ENCODE measurements at places on chromosomes 5 and 9.

DNA sequence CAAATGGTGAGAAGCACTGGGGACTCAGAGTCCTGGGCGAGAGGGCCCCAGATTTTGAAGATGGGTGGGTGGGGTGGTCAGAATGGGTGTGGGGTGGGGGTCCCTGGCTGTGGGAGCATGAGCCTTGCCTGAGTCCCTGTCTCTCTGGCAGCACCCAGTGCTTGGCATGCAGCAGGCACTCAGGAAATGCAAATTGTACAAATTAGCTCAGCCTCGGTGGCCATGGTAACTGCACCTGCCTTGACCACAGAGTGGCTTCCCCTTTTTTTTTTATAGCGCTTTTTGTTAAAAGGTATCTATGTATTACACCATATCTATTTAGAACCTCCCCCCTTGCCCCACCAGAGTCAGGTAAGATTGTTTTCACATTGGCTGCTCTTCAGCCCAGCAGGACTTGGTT lies 19.2 kb upstream of the PITX1 start:
- peak; percentile 44 for DNase-seq

GRCh38 chr9:116860509-116861120 lies 173.5 kb downstream of the TRIM32 start:
- DNase-seq: peak; percentile 22

DNA sequence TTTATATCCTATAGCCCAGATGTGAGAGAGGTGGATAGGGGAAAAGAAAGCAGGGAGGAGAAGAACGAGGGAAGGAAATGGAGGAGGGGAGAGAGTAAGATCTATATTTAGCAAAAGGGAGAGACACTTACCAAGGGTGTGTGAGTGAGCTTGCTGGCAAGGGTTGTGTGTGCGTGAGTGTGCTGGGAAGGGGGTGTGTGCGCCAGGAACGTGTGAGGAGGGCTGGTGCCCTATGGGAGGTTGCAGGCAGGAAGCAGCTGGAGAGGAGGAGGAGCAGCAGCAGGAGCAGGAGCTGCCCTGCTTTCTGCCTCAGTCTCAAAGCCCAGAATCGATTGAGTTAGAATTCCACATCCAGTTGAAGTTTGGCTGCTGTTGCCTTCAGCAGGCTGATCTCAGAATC lies 148.3 kb upstream of the RUSC2 start:
- no peak for DNase-seq

DNA sequence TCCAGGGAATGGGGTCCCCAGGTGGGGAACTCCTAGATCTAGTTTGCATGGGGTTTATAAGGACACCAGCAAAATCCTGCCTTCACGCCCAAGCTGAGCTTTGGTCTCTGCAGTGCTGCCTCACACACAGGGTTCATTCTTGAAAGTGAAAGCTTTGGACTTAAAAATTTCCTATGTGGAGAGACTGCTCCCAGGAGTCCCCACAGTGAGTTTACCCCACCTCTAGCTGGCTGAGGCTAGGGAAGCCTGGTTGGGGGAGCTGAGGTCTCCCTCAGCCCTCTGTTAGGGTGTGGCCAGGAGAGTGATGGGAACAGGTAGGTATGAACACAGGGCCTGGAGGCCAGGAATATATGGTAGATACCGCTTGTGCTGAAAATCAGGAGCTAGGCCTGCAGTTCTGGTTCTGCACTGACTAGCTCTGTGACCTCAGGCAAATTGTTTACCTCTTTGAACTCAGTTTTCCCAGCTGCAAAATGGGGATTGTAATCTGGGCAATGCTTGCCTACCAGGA lies 41.5 kb upstream of the LARP1 start:
- DNase-seq: no peak

GRCh38 chr5:1748271-1748670 lies 51.4 kb downstream of the MRPL36 start:
- no peak for DNase-seq

- DNase-seq: no peak
Observed at GRCh38 chr5:123112196-123112595, 23.2 kb downstream of the PRDM6 start.

DNA sequence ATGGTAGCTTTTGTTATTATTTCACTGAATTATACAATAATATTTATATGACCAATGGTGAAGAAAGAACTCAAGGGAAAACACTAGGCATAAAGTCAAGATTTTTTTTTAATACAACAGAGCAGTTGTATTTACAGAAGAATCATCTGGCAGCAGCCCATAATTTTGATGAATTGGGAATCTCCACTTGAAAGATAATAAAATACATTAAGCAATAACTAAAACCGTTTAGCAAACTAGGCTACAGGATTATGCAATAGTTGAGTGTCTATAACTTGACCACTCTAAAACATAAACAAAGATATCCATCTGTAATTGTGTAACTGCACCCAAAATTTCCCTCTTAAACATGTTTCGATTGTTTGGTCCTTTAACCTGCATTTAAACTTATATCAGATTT lies 80.8 kb downstream of the SNCAIP start:
- no peak for DNase-seq

DNA sequence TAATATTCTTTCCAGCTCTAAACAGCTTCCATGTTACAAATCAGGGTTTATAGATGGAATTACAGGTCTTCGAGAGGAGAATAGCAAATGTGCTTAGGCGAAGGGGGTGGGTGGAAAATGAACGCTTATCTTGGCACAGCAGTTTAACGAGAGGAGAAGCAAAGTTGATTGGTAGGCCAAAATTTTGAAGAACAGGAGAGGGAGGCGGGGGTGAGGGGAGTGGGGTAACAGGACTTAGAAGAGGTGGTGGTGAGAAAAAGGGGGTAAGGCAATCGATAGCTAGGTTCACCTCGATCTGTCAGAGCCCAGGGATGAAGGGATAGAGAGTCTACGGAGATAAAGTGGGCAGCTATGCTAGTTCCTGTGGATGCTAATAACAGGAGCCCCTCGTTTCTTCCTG lies 764 bp downstream of the ANKRA2 start:
- no peak for DNase-seq

DNA sequence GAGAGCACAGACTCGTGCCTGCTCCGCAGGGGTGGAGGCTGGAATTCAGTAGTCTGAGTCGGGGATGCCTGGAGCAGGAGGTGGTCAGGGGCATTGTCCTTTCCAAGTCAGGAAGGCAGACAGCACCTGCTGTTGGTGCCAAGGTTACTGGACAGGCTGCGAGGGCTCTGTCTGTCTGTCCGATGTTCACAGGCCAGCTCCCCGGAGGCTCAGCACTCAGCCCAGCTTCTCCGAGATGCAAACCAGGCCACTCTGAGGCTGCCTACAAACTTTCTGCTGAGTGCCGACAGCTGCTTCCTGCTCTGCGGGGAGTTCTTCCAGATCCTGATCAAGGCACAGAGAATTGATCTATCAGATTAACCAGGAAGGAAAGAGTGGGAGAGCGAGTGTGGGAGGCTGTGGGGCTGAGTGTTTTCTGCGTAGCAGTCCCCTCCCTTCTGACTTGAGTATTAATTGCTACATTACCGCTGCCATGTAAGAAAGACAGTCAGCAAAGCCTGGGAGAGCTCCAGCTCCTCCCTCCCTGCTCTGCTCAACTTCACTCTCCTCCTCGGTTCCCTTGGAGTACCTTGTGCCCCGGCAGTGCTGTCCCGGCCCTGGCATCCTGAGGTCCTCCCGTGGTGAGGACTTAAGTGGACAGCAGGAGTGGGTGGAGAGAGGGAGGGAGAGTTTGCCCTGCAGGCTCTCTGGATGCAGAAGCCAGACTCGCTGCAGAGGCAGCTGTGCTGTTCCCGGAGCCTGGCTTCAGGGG lies 36.0 kb downstream of the KCNMB1 start:
- DNase-seq: no peak

- no peak for DNase-seq
Observed at GRCh38 chr5:125012727-125013451, 266.4 kb upstream of the ZNF608 start.

GRCh38 chr5:84125216-84125615 lies 259.5 kb downstream of the EDIL3 start:
- no peak for DNase-seq

GRCh38 chr5:83408719-83409118 lies 62.8 kb upstream of the VCAN start:
- DNase-seq: no peak

- no peak for DNase-seq
Observed at GRCh38 chr5:35369965-35370790, 139.9 kb upstream of the PRLR start.

DNA sequence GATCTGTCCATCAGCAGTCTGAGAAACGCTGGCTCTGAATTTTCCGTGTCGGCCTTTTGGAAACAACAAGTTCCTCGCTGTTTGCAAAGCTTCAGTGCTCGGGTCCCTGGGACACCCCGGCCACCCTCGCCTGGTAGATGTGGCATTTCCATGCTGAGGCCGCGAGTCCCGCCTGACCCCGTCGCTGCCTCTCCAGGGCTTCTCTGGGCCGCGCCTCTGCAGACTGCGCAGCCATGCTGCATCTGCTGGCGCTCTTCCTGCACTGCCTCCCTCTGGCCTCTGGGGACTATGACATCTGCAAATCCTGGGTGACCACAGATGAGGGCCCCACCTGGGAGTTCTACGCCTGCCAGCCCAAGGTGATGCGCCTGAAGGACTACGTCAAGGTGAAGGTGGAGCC lies 4.7 kb downstream of the NTNG2 start:
- no peak for DNase-seq

DNA sequence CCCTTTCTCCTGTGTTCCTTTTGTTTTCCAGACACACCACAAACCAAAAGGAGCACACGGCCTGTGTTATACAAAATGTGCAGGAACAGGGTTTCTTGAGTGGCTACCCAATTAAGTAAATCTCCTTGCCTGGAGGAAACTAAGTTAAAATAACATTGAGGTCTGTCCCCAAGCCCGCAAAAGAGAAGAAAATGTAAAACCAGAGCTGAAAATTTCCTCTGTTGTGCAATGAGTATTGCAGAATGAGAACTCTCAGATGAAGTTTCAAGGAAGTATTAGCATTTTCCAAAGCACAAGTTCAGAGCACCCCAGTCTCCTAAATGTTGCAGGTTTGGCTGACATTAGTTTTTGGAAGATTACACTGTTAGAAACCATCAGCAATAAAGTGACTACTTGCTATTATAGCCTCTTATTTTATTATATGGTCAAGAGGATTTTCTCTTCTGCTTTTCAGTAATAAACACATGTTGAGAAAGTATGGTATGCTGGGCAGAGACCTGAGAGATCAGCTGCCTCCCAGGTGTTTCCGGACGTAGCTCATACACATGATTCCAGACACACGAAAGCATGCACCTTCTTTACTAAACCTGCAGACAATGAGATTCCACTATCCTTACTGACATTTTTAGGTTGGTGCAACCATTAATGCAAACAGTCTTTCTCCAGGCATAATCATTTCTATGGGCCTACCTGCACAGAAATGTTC lies 161.3 kb downstream of the SNCAIP start:
- no peak for DNase-seq

GRCh38 chr5:154385236-154385512 lies 60.6 kb upstream of the SAP30L start:
- DNase-seq: no peak

DNA sequence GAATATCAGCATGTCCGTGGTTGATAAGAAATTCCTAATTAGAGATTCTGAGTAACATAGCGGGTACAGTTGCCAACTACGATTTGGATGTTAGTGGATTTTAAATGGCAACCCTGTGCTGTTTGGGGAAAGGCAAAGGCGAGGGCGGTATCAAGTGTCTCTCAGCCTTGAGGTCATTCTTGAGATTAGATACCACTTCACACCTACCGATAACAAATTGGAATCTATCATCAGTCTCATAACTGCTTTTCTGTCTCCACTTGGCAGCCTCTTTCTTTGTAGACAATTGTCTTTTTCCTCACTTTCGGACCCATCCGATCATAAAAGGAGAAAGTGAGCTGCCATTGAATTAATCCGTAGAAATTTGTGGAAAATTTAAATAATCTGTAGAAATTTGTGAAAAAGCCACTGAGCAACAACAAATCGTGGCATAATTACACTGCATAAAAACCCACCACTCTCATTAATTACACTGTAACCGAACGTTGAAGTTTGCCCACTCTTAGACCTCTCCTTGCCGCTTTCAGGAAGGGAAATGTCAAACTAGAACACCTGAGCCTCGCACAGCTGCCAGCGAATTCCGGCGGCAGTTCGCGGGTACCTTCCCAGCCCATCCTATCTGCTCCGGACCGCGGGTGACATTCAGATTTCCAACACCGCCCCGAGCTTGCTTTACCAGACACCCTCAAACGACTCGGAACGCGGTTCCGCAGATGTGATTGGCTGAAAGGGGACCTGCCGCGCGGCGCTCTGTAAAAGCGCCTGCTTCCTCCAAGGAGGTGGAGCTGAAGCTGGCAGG lies 849 bp upstream of the RGMB start:
- DNase-seq: no peak

- DNase-seq: no peak
Observed at GRCh38 chr9:5870691-5871090, 20.0 kb upstream of the MLANA start.

DNA sequence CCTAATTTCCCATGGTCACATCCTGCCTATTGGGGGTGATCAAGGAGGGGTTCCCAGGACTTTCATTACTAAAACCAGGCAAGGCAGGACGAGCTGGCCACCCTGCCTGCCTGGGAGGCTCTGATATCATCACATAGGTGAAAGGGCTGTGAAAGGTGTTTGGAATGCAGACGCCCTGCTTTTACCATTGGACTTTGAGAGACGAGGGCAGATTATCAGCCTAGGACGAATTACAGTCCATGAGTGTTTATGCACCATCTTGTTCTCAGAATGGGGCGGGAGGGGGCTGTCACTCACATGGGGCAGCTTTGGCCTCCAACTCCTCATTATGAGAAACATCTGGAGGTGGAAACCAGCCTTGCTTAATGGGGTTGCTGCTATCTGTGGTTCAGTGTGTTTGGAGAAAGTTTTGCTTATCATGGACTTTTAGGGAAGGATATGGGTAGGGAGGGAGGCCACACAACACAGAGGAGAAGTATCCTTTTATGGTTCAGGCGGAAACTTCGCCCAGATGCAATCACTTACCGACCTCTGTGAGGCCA lies 69.8 kb upstream of the UBTD2 start:
- DNase-seq: no peak

DNA sequence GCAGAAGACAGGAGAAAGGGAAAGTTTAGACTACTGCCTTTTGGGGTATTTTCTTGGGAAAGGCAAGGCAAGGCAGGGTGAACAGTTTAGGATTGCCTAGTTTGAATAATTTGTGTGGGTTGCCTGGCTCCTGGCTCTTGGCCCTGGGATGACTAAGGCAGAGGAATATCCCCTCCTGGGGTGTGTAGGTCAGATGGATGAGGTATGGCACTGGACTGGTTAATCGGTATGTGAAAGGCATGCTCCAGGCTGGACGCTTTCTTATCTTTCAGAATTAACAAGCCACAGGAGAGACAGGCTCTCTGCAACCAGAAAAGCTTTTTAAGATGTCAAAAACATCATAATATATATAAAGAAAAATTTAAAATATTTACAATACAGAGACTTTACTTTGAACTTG lies 58.6 kb downstream of the STARD4 start:
- no peak for DNase-seq

DNA sequence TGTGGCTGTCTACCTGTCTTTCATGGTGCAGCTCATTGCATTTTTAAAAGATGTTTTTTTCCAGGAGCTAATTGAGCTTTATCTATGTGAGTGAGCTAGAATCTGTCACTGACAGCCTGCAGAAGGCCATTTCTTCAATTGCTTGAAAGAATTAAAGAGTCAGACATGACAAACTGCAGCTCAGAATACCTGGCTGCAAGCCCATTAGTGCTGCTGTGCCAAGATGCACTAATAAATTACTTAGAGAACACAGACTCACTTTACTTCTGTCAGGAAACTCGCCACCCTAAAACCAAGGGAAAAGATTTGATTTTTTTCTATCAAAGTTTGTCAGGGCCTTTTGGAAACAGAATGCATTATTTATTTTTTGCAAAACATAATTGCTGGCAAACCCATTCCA lies 368.3 kb downstream of the CAAP1 start:
- no peak for DNase-seq

- DNase-seq: no peak
Observed at GRCh38 chr5:98637557-98637956, 135.9 kb upstream of the RGMB start.

- DNase-seq: no peak
Observed at GRCh38 chr5:149264439-149265067, 7.1 kb upstream of the AFAP1L1 start.
